ENCODE measurements at places on chromosomes 3 and 15.

GRCh38 chr15:45197512-45197911 is 9.7 kb upstream of the SHF start:
- no peak for DNase-seq

DNA sequence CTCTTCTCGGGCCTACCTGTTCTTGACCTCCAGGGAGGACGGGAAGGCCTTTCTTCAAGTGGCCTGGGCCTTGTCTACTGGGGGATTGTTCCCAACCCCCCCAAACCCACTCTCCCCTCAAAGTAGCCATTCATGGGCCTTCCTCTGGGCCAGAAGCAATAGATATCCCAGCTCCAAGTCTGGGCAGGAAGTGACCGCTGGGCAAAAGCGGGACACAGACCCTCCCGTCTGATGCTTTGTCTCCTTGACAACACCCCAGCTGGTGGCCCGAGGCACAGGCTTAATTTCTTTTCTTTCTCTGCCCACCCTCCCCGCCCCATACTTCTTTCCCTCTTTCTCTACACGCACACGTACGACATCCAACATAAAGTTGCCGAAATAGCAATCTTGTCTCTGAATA is 41.4 kb upstream of the FEZF2 start:
- DNase-seq, result no peak

- no peak for DNase-seq
These were observed 63.2 kb upstream of the BCL6 start for GRCh38 chr3:187808527-187808895.

DNA sequence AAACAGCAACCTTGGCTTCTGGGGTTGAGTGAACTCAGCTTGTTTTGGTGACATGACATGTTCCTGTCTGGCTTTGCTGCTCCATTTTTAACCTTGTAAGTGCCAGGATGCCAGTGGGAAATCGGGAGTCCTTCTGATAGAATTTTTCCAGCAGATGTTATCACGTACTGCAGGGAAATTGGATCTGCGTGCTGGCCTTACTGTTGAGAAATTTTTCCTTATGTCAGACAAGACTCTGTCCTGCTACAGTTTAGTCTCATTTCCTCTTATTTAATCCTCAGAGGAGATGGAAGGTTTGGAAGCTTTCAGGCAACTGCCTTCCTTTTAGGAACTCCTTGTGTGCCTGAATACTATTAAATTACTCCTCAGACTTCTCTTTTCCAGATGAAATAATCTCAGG is 80.6 kb downstream of the PGPEP1L start:
- no peak for DNase-seq

- no peak for DNase-seq
These were observed 544.6 kb upstream of the LMCD1 start for GRCh38 chr3:7957024-7957423.
